ENCODE measurements at places on chromosomes 12 and 14. TPM values are rescaled to one million over a fixed set of nuclear protein-coding genes. Genes with fewer than 3 reads are reported as not detected.

Gene GPR84
- total RNA-seq, result not detected

DNA sequence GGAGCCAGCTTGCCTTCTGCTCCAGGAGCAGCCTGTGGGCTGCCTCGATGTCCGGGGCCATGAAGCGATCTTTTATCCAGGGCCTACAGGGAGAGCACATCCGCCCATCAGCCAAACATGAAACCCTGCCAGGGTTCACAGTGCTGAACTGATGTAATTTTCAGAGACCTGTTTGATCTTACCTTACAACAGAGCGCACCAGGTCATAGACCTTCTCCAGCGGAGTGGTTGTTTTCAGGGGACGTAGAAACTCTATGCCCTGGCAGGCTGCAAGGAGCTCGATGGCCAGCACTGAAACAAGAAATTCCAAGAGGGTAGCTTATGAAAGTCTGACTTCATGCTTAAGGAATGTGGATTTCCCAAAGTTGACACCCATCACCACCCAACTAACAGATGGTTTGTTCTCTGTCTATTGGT is 19.7 kb downstream of the HAL start:
- DNase-seq, result peak; percentile 46

- no peak for DNase-seq
Measured at GRCh38 chr14:59687663-59688062, 111.1 kb upstream of the CCDC175 start.

DNA sequence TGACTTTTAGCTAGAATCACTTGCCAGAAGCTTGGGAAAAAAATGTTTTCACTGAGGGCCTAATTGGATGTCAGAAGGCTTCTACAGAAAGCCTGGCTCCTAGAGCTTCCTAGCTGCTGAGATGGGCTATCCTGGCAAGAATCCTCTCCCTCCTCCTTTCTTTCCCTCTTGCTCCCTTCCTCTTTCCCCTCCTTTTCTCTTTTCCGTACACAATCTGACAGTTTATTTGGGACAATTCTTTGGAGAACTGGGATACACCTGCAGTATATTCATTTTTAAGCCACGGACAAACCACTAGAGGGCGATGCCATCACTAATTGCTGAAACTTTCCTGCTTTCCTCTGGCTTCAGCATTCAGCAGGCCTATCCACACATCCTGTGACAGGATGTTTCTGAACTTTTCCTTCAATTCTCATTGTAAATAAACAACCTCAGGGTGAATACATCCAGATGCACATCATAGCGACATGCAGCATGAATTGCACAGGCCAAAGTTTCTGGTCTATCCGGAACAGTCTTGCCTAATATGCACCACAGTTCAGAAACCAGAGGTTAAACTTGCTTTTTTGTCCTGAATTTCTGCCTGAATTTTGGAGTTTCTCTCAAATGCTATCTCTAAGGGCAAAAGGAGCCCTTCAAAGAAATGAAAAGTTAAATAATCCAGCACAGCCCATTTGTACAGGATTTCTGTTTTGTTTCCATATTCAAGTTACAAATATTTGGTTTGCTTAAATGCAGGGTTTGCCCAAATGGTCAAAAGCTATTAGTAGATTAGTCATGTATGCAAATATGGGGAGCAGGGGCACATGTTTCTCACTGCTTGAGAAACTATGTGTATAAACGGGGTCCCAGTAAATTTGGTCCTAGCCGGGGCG is 142.8 kb downstream of the PAWR start:
- DNase-seq, result peak; percentile 91

Gene SLC5A8
- total RNA-seq, result not detected

DNA sequence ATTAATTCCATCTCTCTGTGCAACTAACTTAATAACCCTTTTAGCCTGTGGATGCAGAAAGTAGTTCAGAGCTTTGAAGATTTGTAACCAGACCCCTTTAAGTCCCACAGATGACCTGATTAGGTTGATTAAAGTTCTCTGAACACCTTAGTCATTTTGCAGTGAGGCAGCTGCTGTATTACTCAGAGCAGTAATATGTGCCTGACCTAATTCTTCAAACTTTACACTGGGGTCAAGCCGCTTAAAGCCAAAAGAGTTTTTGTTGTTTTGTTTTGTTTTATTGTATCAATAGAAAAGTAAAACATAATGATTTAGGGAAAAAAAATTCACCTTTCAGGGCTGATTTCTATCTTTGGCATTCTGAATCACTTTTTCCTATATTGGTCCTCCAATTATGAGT is 78.6 kb upstream of the PLEKHG7 start:
- peak; percentile 79 for DNase-seq

DNA sequence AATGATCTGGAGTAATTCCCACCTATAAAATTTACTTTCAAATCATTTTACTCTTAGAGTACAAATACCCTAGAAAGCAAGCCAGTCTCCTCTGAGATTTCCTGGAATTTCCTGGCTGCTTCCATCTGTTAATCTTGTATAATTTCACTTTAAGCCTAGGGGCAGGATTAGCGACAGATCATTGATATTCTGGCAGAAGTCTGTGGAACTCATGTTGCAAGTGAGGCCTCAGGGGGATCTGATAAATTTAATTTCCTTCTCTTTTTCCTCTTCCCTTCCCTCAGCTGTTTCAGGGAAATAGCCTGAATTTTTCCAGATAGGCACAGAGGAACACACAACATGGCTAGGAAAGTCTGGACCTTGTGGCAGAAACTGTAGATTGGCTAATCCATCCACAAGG is 5.9 kb upstream of the KRT6A start:
- no peak for DNase-seq
